Pancreas (tissue), 10 donors: ENCODE measurements at places on chromosomes 13 and 19. TPM values are rescaled to one million over a fixed set of nuclear protein-coding genes. Genes with fewer than 3 reads are reported as not detected.

DNA sequence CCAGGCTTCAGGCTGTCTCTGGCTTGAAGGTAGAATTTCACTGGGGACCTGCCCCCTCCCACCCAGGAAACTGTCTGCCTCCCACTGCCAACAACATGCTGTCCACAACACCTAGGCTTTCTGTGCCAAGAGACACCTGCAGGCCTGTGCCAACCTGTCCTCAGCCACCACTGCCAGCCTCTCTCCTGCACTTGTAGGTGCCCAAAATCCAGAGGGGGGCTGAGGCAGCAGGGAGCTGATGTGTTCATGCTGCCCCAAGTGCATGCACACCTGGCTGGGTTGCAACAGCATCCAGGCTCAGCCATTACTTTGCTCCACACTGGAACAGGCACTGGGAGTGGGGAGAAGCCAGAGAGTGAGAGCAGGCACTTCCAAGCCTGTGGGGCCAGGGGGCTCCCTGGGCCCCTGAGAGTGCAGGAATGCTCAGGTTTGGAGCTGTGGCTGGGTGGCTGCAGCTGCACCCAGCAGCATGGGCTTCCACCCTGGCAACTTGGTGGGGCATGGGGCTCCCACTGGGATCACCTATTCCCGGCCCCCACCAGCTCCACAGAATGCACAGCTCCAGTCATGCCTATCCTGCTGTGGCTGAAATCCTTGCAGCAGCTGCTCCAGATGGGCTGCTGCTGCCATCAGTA lies 218.1 kb upstream of the OBI1 start:
- no peak overlapping the region for H3K4me3 ChIP-seq
- no peak overlapping the region for H3K27ac ChIP-seq
- DNase-seq, result no peak
- no peaks in the 10 kb centered on the region for H3K36me3 ChIP-seq

GRCh38 chr13:55653497-55653896 lies 1487.2 kb upstream of the PRR20A start:
- DNase-seq, result no peak
- H3K27me3 ChIP-seq, result no peaks in the 10 kb centered on the region
- no peaks in the 10 kb centered on the region for H3K4me1 ChIP-seq
- H3K27ac ChIP-seq, result no peak overlapping the region

DNA sequence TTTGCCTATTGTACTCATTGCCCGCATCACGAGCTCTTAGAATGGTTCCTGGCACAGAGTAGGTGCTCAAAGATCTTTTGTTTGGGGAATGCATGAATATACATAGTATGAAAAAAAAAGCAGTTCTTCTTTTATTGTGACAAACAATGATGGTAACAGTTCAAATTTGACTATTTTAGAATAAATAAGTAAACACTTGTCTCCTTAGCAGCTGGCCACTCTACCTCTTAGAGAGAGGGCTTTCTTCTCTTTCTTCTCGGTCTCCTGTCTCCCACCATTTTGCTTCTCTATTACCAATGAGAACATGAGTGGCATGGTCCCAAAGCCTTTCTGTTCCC lies 639 bp upstream of the SLAIN1 start:
- no peak for DNase-seq
- H3K4me1 ChIP-seq, result peaks cover 19% of the 10 kb centered on the region
- peak overlapping the region; percentile 80 for H3K27ac ChIP-seq
- H3K27me3 ChIP-seq, result no peaks in the 10 kb centered on the region
- H3K36me3 ChIP-seq, result no peaks in the 10 kb centered on the region
- H3K4me3 ChIP-seq, result peak overlapping the region; percentile 92

DNA sequence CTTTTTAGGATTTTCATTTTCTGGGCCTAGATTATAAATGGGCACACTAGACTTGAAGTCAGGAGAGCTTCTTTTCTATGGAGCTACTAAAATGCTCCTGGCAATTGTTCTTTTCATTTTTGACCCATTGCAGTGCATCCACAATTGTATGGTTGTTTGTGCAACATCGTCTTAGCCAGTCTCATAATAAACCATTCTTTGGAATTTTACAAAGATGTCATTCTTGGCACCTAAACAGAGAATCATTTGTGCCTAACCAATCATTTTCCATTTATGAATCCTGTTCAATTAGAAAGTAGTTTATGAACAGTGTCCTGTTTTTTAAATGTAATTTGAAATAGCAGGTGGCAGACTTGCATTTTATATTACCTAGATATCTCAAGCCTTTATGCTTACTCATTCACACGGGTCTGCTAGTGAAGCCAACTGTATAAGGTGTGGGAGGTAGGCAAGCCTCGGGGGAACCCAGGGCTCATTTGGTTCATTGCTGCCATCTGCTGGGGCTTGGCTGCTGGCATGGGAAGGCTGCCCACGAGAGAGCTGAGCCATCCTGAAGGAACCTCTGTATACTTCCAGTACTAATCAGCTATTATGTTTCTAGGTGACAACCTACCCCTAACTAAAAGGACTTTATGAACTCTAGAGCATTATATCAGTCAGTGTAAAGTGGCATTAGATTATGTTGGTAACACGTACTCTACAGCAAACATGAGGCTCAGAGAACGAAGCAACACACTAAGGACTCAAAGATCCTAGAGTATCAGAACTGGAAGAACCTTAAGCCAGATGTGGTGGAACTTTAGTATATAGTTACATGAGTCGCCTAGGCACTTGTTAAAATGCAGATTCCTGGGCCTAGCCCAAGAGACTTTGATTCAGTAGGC lies 60.0 kb downstream of the TPT1 start:
- no peaks in the 10 kb centered on the region for H3K36me3 ChIP-seq
- peak; percentile 72 for DNase-seq

DNA sequence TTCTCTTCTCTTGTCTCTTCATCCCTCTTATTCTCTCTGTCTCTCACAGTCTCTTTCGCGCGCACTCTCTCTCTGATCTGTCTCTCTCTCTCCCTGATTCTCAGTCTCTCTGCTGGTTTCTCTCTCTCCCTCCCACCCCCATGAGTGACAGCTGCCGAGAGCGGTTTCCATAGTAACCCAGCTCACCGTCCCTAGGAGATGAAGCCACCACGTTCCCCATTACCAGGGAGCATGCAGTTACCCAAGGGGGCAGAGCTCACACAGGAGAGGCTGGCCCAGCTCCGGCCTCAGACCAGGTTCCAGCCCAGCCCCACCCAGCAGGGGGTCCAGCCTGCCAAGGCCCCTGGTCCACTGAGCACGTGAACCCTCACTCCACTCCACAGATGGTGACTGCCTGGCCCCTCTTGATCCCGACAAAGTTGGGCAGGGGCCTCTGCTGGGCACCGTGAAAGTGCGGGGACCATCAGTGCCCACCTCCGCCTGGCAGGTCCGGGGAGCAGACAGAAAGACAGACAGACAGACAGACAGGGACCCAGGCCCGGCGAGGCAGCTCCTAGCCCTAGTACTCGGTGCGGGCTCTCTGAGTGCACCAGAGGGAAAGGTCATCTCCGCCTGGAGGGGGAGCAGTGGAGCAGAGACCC lies 50.6 kb downstream of the CELF5 start:
- no peaks in the 10 kb centered on the region for H3K36me3 ChIP-seq
- no peak for DNase-seq
- no peak overlapping the region for H3K27ac ChIP-seq

DNA sequence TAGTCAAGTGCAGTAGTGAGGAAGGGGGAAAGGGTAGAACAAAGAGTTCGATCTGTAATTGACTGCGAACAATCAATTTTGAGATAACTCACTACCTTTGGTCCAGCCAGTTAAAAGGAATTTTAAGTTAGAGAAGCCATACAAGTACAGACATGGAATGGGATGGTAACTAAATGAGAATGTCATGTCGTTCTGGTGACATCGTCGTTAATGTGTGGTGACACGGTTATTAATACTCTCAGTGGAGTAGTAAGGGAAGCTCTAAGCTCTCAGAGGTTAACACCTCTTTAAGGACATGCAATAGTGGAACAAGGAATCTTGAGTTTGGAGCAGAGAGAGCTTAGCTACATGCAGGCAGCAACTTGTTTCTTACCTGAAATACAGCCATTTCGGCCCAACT lies 154.9 kb upstream of the KLF12 start:
- no peak overlapping the region for H3K4me3 ChIP-seq
- H3K27me3 ChIP-seq, result no peaks in the 10 kb centered on the region
- H3K27ac ChIP-seq, result no peak overlapping the region
- no peak for DNase-seq
- peaks cover 15% of the 10 kb centered on the region for H3K4me1 ChIP-seq
- H3K36me3 ChIP-seq, result no peaks in the 10 kb centered on the region

The ZNF649 gene
- polyA plus RNA-seq, result 4.5 TPM

The ACP7 gene
- 0.42 TPM for polyA plus RNA-seq

The PDE4A gene
- 5.0 TPM for polyA plus RNA-seq
